Activated CD8-positive, alpha-beta memory T cell treated with anti-CD3 and anti-CD28 coated beads for 24 hours (primary cell): ENCODE measurements at places on chromosomes 13 and 19.

GRCh38 chr19:30596268-30596667 lies 224.1 kb downstream of the ZNF536 start:
- DNase-seq: no peak

- no peak for DNase-seq
Measured at GRCh38 chr19:1450735-1451731, 1.1 kb downstream of the APC2 start.

GRCh38 chr19:35545855-35546381 lies 492 bp downstream of the TMEM147 start:
- DNase-seq: peak; percentile 89

GRCh38 chr13:30676672-30677071 lies 58.7 kb upstream of the ALOX5AP start:
- DNase-seq: no peak

DNA sequence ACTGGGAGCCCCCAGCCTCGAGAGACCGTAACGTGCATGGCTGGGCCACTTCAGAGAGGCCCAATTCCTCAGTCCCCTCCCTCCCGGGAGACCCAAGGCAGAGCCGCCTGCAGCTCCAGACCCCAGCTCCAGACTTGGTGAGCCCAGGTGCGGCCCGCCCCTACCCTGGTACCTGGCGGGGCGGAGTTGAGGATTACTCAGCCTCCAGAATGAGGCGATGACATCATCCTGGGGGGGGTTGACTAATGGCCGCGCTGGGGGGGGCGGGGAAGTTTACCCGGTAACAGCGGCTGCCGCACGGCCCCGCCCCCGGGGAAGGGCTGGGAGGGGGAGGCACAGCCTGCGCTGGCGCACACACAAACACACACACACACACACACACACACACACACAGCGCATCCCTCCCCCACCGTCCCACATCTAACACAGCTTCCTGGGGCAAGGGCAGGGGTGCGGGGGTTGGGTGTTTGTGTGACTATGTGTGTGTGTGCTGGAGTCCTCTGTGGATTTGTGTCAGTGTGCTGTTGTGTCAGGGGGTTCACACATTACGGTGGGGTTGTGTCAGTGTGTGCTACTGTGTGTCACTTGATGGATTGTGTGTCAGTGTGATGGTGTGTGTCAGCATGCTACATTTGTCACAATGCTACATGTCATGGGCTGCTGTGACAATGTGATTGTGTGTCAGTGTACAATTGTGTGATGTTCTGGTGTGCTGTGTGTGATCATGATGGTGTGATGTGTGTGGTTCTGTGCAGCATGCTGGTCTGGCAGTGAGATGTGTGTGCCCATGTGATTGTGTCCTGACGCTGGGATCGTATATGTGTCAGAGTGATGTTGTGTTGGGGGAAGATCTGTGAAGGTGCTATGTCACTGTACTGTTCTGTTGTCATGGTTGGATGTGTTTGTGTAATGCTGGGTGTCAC lies 10.3 kb upstream of the BBC3 start:
- DNase-seq: peak; percentile 89

DNA sequence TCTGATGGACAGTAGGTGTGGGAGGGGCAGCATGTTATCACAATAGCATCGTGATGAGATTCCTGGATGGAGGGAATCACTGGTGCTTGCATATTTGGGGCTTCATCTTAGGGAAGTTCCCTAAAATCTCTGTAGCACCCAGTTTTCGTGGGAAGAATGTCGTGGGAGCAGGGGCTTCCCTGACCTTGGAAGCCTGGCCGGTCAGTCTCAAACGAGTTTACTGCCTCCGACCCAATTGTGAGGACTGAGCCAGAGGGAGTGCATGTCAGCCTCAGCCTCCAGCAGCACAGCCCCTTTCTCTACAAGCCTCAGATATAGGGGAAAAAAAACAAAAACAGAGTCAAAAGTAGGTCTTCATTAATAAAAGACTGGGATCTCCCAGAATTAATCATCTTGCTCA lies 32.2 kb downstream of the COL4A2 start:
- DNase-seq: no peak

DNA sequence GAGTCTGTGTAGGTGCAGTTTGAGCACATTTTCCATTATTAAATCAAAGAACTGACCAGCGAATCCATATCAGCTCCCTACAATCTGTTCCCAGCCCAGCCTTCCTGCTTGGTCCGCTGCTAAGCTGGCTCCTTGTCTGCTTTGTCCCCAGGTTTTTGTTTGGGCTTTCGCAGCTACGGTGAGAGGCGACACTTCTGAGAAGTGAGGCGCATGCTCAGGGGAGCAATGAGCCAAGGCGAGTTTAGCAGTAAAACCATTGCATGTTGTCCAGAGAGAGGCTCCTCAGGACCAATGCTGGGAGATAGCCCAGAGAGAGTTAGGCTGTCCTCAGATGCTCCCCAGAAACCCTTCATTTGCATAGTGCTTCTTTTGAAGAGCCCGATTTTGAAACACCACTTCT lies 162.0 kb downstream of the ITGBL1 start:
- DNase-seq: no peak

DNA sequence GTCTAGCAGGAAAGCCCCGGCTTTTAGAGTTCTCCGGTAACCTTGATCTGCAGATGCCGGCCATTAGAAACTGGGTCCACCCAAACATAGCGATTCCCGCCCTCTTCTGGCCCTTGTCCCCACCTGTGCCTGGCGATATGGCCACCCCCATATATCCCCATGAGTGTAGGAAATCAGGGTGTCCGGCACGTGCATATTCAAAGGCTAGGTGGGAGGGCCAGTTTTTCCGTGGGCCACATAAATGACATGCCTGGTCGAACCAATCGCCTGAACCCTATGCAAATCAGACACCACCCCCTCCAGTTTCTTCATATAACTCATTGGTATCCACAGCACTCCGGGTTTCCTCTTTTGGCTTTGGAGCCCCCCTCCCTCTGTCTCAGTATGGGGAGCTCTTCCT lies 37.4 kb downstream of the ERICH4 start:
- DNase-seq: no peak

GRCh38 chr19:34269081-34269480 lies 14.7 kb downstream of the GARRE1 start:
- DNase-seq: no peak

GRCh38 chr13:112824429-112824828 lies 134.6 kb downstream of the ATP11A start:
- no peak for DNase-seq

- no peak for DNase-seq
Measured at GRCh38 chr13:37869506-37869755, 141 bp downstream of the TRPC4 start.

- DNase-seq: no peak
Measured at GRCh38 chr19:4870025-4870700, 2.7 kb upstream of the PLIN3 start.

- DNase-seq: no peak
Measured at GRCh38 chr13:47426126-47426849, 529.4 kb upstream of the HTR2A start.

DNA sequence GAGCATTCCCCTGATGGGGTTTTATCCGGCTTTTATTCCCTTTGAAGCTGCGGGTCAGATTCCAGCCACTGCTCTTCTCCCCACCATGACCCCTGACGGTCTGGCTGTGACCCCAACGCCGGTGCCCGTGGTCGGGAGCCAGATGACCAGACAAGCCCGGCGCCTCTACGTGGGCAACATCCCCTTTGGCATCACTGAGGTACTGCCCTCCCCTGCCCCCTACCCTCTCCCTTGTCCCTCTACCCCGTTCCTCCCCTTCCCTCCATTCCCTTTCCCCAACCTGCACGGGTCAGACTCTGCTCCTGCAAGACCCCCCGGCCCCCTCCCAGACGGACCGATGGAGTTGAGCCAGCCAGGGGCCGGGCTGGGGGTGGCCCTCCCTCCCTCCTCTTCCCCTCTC lies 6.2 kb downstream of the U2AF2 start:
- no peak for DNase-seq

GRCh38 chr19:18489627-18490184 lies 32.2 kb downstream of the ELL start:
- no peak for DNase-seq

GRCh38 chr19:46616631-46617322 lies 8.1 kb downstream of the PTGIR start:
- peak; percentile 82 for DNase-seq

- DNase-seq: no peak
Measured at GRCh38 chr13:113888701-113889330, 24.9 kb upstream of the GAS6 start.

DNA sequence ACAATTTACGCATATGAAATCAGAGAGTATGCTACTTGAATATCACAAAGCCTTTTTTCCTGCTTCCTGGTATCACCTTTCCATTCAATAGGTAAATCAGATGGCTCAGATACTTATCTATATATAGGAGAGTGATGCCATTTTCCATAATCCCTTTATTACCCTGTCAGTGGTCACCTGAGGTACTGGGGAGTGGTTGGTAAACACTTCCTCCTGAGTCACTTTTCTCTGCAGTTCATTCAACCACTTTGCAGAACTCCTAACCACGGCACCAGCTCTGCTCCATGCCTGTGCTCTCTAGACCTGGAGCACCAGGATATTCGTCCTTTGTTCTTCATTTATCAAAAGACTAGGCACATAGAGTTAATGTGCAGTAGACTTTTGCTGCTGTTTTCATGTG lies 748.5 kb upstream of the KLHL1 start:
- DNase-seq: no peak

DNA sequence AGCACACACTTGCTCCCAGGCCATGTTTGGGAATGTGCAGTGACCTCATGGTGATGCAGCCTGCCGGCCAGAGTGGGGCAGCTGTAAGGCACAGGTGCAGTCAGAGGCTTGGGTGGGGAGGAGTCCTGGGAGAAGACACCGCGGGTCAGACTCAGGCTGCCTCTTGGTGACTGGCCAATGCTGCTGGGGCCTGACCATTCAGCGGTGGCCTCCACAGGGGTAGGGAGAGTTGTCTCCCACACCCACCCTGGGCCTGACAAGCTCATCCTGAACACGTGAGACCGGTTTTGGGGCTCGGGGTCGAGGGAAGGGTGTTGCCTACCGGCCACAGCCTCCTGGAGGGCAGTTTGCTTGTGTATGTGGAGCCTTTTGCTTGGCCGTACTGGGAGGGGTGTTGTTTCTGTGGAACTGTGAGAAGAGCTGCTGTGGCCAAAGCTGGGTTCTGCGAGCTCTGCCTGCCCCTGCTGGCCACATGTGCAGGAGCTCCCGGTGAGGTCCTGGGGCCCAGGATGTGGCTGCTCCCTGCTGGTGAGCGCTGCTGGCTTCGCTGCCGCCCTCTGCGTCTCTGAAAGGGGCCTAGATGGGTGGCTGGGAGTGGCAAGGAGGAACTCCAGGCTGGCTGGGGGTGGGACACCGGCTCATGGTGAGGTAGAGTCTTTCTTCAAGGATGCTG lies 22.1 kb downstream of the UPF1 start:
- no peak for DNase-seq

GRCh38 chr19:20863176-20863575 lies 59.9 kb upstream of the ZNF85 start:
- no peak for DNase-seq

DNA sequence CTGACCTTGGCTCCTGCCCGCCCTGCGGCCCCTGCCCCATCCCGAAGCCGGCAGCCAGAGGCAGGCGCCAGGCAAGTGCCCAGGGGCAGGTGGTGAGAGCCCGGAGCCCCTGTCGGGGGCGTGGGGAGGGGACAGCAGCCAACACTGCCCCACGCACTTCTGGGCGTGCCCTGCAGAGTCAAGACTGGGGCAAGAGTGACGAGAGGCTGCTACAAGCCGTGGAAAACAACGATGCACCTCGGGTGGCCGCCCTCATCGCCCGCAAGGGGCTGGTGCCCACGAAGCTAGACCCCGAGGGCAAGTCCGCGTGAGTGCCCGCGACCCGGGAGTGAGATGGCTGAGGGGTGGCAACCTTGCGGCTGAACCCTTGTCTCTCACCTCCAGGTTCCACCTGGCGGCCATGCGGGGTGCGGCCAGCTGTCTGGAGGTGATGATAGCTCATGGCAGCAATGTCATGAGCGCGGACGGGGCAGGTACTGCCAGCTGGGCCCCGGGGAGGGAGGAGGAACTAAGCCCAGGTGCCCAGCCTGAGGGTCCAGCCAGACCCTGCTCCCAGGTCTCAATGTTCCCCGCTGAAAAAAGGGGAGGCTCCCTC lies 17.3 kb downstream of the ANKRD24 start:
- DNase-seq: no peak

DNA sequence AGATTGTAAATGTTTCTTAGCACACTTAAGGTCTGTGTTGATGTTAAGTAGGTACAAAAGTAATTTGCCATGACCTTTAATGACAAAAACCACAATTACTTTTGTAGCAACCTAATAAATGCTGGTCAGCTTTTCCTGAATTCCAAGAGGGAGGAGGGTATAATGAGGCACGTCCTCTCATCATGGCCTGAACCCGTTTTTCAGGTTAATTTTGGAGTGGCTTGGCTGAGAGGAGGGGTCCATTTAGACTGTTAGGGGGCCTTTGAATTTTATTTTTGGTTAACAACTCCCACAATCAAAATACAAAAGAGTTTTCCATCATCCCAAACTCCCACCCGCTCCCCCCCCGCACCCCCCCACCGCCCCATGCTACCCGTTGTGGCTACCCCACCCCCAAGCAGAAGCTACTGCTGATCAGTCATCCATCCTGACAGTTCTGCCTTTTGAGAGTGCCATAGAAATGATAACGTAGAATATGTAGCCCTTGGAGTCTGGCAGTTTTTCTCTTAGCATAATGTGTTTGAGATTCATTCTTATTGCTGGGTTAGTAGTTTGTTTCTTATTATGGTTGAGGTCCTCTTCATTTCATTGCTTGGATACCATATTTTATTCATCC lies 14.4 kb upstream of the PLEKHF1 start:
- no peak for DNase-seq

- DNase-seq: no peak
Measured at GRCh38 chr13:50359041-50359367, 343.8 kb downstream of the KCNRG start.

GRCh38 chr19:6056282-6056741 lies 54.0 kb downstream of the RFX2 start:
- peak; percentile 37 for DNase-seq

- peak; percentile 74 for DNase-seq
Measured at GRCh38 chr13:31431722-31432137, 232.0 kb downstream of the B3GLCT start.

GRCh38 chr13:112203614-112204013 lies 136.7 kb downstream of the SOX1 start:
- DNase-seq: no peak

GRCh38 chr19:47310819-47311218 lies 1.2 kb downstream of the C5AR1 start:
- no peak for DNase-seq

GRCh38 chr13:77345150-77345780 lies 18.4 kb upstream of the MYCBP2 start:
- no peak for DNase-seq

DNA sequence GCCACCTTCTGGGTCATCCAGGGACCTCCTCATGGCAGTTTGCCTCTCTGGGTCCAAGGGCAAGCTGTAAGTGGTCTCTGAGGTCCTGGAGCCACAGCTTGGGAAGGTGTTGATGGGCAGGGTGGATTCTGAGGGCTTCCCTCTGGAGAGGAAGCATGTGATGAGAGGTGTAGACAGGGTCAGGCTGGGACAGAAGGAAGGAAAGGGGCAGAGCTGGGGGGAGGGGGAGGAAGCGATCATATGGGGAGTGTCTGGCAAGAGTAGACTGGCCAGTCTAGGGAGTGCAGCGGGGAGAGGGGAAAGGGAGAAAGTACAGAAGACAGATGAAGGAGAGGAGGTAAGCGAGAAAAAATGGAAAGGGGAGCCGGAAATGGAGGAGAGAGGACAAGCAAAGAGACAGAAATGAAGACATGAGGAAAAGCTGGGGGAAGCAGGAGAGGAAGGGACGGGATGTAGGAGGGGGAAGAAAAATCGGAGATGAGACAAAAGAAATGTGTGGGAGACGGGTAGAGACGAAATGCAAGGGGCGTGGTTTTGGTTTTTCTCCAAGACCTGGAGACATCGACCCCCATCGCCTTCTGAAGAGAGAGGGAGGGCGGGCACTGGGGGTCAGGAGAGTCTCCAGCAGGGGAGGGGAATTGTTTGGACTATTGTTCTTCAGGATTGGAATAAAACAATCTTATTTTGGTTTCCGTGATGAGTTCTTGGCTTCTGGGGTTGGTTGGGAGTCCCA lies 26.6 kb downstream of the ZSWIM9 start:
- no peak for DNase-seq
